Osteoblast (primary cell): ENCODE measurements at places on chromosomes 12 and 14. TPM values are rescaled to one million over a fixed set of nuclear protein-coding genes. Genes with fewer than 3 reads are reported as not detected.
A peak's percentile ranks its signal among the peaks of the same experiment; 100 is the strongest.

- DNase-seq = no peak
- H3K27me3 ChIP-seq = no peaks in the 10 kb centered on the region
- no peaks in the 10 kb centered on the region for H3K36me3 ChIP-seq
- H3K27ac ChIP-seq = no peak overlapping the region
- H3K4me1 ChIP-seq = no peaks in the 10 kb centered on the region
These were observed 86.2 kb upstream of the GNG2 start for GRCh38 chr14:51774209-51774608.

DNA sequence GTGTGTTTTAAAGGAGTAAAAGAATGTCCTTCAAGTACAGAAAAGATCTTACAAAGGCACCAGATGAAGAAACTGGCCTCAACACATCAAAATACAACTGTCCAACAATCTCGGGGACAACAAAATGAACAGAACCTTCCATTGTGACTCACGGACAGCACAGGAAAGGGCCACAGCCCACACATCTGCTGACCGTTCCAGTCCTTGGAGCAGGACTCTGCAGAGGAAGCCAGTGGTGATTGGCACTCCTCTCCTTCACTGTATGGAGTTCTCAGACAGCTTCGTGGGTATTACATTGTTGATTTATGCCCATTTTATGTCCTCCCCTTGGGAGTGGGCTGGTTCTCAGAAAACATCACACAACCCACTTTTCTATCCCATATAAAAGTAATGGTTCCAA lies 32.5 kb upstream of the TC2N start:
- H3K4me3 ChIP-seq = no peak overlapping the region
- H3K4me1 ChIP-seq = peaks cover 21% of the 10 kb centered on the region
- peak; percentile 36 for DNase-seq
- no peak overlapping the region for H3K27ac ChIP-seq

DNA sequence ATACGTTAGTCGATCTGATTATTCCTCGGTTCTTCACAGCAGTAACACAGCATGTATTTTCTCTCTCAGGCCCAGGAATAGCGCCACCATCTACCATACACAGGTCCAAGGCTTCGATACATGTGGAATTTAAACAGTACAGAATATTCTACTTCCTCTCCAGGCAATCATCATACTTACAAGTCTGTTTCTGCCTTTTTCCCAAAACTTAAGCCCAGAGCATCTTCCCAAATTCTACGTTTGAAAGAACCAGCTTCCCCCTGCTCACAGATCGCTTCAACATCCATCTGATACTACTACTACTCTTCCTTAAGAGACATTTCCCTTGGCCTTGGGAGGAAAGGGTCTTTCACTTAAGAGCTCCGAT lies 626 bp downstream of the TXNDC16 start:
- H3K4me1 ChIP-seq = peaks cover 16% of the 10 kb centered on the region
- peak overlapping the region; percentile 87 for H3K4me3 ChIP-seq
- H3K27ac ChIP-seq = peak overlapping the region; percentile 84
- H3K36me3 ChIP-seq = no peaks in the 10 kb centered on the region
- DNase-seq = peak; percentile 72
- no peaks in the 10 kb centered on the region for H3K27me3 ChIP-seq

- no peaks in the 10 kb centered on the region for H3K36me3 ChIP-seq
- H3K27me3 ChIP-seq = no peaks in the 10 kb centered on the region
- H3K4me3 ChIP-seq = no peak overlapping the region
- no peaks in the 10 kb centered on the region for H3K4me1 ChIP-seq
- DNase-seq = no peak
- H3K27ac ChIP-seq = no peak overlapping the region
These were observed 259.7 kb downstream of the NELL2 start for GRCh38 chr12:44616402-44616801.

DNA sequence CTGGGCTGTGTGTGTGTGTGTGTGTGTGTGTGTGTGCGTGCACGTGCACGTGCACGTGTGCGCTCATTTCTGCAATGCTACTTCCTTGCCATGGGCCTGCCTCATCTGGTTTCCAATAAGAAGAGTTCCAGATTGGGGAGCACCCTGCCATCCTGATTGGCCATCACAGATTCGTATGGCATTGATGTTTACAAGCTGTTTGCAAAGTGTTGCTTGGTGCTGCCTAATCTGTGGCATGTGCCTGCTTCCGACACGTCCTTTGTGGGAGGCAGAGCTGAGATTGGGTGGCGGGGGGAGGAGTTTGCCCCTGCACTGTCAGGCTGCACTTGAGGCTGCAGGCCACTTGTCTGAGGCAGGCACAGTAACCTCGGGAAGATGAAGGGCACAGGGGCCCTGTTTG lies 39.2 kb downstream of the SAMD4A start:
- H3K27me3 ChIP-seq = no peaks in the 10 kb centered on the region
- no peaks in the 10 kb centered on the region for H3K36me3 ChIP-seq
- H3K4me3 ChIP-seq = no peak overlapping the region
- no peak for DNase-seq
- H3K27ac ChIP-seq = peak overlapping the region; percentile 68
- H3K4me1 ChIP-seq = peaks cover 53% of the 10 kb centered on the region

DNA sequence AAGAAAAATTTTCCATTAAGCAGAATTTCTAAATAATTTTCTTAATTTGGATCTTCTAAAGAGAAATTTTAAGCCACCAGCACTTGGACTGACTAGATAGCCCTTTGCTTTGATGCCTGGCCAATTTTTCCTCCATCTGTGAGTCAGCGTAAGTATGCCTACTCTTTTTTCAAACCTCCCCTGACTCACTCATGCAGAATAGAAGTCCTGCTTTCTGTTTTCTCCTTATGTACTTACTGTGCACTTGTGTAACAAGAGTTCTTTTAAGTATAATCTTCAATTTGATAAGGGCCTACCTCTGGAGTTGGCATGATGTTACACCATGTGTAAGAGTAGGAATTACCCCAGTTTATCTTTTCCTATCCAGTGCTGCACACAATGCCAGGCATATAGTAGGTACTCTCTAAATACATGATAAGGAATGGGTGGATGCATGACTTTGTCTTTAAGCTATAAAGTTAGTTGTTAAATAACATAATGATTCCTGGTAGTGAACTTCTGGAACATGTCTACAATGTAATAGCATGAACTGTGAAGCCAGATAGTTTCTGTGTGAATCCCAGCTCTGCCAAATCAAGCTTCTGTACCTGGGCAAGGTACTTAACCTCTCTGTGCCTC lies 329.6 kb downstream of the TMTC2 start:
- H3K36me3 ChIP-seq = no peaks in the 10 kb centered on the region
- no peaks in the 10 kb centered on the region for H3K4me1 ChIP-seq
- DNase-seq = no peak
- H3K27me3 ChIP-seq = no peaks in the 10 kb centered on the region

GRCh38 chr12:93136253-93137055 lies 207.4 kb upstream of the EEA1 start:
- H3K27me3 ChIP-seq = no peaks in the 10 kb centered on the region
- no peak overlapping the region for H3K4me3 ChIP-seq
- no peak for DNase-seq
- H3K27ac ChIP-seq = no peak overlapping the region
- H3K36me3 ChIP-seq = no peaks in the 10 kb centered on the region
- H3K4me1 ChIP-seq = peaks cover 22% of the 10 kb centered on the region

DNA sequence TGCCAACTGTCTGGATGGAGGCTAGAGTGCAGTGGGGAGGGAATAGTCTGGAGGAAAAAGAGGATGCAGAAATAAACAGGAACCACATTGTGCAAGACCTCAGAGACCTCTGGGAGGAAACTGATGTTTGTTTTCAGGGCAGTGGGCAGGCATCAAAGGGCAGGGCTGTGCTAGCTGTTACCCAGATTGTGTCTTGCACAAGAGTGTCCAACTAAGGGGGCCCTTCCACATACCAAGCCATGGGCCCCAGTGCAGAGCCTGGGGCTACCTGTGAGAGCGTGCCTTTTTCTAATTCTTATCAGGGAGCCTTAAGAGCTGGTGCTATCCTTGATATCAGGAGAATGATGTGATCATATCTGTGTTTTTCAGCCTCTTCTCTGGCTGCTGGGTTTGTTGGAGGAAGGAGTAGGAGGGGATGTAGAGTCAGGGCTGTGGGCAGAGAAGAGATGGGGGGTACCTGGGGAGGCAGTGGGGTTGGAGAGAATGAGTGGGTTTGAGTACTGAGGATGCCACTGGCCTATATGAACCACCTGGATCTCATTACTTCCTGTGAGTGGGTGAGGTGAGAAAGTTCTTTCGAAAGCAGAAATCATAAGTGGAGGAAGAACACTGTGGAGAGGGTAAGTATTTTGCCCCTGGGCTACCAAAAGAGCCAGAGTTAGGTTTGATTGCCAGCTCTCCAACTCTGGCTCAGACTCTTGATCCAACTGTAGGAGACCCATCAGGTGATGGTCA lies 259.2 kb upstream of the CRY1 start:
- no peak overlapping the region for H3K27ac ChIP-seq
- peaks cover 6% of the 10 kb centered on the region for H3K4me1 ChIP-seq
- no peak for DNase-seq
- H3K4me3 ChIP-seq = no peak overlapping the region

DNA sequence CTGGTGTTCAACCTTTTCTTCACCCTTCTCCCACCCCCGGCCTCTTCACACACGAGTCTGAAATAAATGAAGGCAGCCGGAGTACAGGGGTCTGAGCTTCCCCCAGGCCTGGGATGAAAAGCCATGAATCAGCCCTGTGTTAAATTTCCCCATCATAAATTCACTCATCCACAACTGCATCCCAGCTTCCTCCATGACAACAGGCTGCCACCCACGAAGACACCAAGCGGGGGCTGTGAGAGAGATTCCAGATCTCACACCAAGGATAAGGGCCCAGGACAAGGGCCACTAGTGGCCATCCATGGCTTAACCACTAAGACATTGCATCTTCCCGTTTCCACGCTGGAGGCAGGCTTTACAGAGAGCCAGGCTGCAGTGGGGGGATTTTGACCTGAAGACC lies 93.9 kb upstream of the NCOR2 start:
- peaks cover 9% of the 10 kb centered on the region for H3K4me1 ChIP-seq
- H3K4me3 ChIP-seq = no peak overlapping the region
- no peak for DNase-seq
- H3K36me3 ChIP-seq = no peaks in the 10 kb centered on the region
- H3K27me3 ChIP-seq = no peaks in the 10 kb centered on the region
- H3K27ac ChIP-seq = no peak overlapping the region

GRCh38 chr12:8819666-8819980 lies 2.8 kb upstream of the A2ML1 start:
- H3K36me3 ChIP-seq = no peaks in the 10 kb centered on the region
- no peak overlapping the region for H3K27ac ChIP-seq
- peaks cover 3% of the 10 kb centered on the region for H3K27me3 ChIP-seq

DNA sequence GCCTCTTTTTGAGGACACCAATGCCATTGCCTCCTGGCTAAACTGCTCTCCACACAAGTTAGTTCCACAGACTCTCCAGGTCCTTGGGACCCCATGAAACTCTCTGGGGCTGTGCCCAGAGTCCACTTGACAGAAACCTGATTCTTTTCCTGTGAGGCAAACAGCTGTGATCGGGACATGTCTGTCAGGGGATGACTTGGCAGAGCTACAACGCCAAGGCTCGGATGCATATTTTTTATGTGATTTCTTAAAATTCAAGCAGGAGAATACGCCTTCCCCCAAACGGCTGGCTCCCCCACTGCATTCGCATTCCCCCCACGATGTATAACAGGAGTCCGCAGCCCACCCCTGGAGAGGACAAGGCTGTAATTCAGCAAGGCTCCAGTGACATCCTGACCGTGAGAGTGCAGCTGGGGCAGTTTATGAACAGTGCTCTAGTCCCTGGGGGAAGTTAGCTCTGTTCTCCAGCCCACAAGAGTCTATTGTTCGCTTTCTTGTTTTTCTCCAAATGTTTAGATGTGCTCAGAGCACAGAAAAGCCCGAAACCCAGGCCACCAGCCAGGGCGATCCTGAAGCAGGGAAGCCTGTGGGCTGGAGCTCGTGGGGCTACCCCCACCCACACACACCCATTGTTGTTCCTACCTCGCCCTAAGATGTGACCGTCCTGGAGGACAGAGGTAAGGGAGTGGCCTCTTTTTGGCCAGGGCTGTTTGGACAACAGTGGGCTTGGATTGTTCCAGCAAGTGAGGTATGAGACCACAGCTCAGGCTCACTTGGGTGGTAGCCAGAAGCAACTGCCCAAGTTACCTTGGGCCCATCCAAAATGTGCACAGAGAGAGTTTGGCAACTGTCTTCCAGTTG lies 159.5 kb downstream of the ZFP36L1 start:
- H3K27me3 ChIP-seq = no peaks in the 10 kb centered on the region
- peaks cover 16% of the 10 kb centered on the region for H3K4me1 ChIP-seq
- no peak overlapping the region for H3K4me3 ChIP-seq
- DNase-seq = peak; percentile 88
- H3K27ac ChIP-seq = no peak overlapping the region
- no peaks in the 10 kb centered on the region for H3K36me3 ChIP-seq

The KRT7 gene
- 20.9 and 27.9 TPM in 2 replicates for total RNA-seq

The IL31 gene
- total RNA-seq = not detected in 2 replicates

The ZNF26 gene
- total RNA-seq = 20.3 and 22.1 TPM in 2 replicates
